ENCODE measurements at places on chromosomes 4 and X.

GRCh38 chr4:87330761-87331160, 8.1 kb upstream of the HSD17B13 start:
- DNase-seq: no peak

- no peak for DNase-seq
Measured at GRCh38 chr4:78863991-78864390, 75.2 kb downstream of the PAQR3 start.

GRCh38 chr4:73435984-73436383, at the start of gene AFP:
TSS of gene AFP (plus strand) at chr4:73436221. CDS start at chr4:73436263, 42 bp downstream.
- DNase-seq: no peak

DNA sequence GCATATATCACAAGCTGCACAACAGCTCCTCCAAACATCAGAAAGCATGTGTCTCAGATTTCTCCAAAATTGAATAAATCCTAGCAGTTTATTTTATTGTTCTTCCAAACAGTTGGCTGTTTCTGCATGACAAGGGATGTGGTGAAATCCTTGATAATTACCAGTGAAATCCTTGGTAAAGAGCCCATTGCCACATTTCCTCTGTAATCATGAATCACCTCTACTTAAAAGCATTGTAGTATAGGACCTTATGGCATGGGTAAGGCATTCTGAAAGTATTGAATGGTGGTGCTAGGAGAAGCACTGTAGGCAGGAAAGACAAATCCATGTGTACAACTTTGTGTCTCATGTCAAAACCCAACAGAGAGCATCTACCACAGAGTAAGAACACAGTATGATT, 135.8 kb upstream of the NDST3 start:
- DNase-seq: peak; percentile 16

DNA sequence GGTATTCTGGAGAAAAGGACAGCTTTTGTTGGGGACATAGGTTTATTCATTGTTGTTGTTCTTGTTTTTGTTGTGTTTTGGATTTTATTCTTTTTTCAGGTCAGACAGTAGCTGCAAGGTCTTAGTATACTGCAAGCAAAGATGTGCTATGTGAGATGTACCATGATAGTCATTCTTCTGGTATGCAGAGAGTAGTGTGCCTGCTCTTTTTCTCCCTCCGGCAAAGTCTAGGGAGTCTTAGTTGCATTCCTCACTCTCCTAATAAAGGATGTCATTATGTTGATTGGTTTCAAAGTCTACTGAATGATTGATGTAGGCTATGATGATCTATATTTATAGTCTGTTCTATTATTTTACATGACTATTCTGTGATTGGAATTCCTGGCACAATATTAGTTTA, 119.9 kb upstream of the POF1B start:
- DNase-seq: no peak

GRCh38 chrX:84186603-84187532, 1.1 kb downstream of the RPS6KA6 start:
- no peak for DNase-seq

DNA sequence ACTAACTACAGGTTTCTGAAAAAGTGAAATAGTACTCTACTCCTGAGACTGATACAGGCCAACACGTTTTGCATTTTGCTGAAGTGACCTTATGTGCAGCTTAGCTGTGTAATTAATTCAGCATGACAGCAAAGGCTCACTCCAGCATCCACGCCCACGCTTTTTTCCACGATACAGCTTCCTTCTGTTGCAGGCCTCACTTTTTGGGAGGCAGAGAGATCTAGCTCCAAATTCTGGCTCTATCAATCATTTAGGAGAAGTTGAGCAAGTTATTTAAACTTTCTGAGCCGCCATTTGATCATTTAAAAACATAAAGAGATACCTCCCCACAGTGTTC, 160.3 kb downstream of the AFAP1 start:
- no peak for DNase-seq

DNA sequence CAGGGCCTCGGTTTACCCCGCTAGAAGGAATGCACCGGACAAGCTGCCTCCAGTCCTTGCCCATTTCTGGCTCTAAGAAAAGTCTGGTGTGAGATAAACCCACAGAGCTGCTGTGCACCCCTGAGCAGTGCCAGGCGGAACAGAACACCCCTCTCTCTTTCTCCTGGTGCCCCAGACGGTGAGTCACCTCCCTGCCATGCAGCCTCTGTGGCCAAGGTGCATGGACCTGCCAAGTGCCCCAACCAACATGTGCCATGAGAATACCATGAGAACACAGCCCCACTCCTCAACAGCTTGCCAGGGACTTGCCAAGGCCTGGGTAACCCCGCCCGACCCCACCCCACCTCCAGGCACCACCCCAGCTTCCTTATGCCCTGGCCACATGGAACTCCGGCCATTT, 47.7 kb upstream of the MAN2B2 start:
- no peak for DNase-seq

DNA sequence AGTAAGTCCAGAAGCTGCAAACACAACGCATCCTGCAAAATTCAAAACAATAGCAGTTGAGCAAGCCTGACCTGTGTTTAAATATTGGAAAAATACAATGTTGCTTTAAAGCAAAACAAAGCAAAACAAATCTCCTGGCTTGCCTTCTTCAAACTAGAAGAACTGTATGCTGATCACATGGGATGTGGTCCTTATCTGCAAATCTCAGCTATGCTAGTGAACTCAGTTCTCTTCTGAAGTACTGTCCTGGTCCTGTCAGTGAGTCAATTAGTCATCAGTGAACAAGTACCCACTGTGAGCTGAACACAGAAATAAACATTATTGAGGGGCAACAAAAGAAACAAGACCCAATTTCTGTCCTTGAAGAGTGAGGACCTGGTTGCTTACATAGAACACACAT, 522.5 kb downstream of the SMARCA1 start:
- no peak for DNase-seq

DNA sequence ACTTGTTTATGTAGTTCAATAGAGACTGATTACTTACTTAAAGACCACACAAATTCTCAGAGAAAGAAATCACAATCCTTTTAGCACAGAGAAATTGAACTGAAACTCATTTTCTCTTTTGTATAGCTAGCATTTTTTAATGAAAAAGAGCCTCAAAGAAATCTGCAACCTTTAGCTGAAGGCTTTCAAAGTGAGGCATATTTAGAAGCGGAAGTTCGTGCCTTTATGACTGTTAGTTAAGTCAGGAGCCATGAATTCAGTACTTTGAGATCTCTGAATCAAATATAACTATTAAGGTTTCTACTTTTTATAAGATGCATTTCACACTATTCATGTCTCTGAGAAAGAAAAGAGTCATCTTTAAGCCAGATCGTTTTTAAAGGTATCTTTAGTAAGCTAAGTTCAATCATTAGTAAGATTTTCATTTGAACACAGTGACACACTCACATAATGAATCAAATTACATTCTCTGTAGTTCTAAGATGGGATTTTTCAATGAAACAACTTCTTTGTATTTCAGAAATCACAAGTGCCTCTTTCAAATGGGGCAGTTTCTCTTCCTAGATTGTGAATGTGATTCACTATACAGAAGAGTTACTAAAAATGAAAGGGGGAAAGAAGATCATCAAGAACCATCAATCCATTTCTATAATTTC, 61.4 kb downstream of the SMARCA1 start:
- no peak for DNase-seq

DNA sequence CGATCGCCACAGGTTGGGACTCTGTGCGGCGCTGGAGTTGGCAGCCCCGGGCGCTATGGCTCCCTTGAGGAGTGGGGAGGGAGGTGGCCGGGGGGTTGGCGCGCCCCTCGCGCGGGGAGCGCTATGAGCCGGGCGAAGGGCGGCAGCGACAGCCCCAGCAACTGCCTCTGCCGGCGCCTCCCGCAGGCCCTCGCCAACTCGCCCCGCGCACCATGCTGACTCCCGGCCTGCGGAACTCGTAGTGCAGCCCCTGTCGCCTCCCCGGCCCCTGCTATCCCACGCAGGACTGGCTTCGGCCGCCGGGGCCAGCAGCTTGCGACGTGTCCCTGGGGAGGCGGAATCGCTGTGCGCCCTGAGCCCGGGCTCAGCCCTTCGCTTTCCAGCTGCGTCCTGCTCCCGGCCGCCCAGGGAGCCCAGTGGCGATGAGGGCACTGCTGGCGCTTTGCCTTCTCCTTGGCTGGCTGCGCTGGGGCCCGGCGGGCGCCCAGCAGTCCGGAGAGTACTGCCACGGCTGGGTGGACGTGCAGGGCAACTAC, 415 bp downstream of the SHISA3 start:
- no peak for DNase-seq

- DNase-seq: no peak
Measured at GRCh38 chrX:40173143-40174000, 75.6 kb upstream of the BCOR start.

DNA sequence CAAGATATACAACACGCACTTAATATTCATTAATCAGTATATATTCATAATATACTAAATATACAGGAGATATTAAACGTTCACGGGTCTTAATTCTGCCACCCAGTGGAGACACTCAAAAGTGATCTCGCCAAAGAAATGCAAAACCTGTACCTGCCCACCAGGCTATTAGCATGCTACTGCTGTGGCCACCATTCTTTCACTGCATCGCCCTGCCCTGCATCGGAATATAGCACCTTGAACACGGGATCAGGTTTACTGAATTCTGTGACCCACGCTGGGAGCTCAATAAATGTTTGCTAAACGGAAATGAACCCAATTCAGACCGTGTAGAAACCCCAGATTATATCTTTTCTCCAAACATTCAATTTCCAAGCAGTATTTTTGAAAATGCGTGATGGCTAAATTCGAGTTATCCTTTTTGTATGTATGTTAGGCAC, 840 bp upstream of the CLCN3 start:
- DNase-seq: no peak

DNA sequence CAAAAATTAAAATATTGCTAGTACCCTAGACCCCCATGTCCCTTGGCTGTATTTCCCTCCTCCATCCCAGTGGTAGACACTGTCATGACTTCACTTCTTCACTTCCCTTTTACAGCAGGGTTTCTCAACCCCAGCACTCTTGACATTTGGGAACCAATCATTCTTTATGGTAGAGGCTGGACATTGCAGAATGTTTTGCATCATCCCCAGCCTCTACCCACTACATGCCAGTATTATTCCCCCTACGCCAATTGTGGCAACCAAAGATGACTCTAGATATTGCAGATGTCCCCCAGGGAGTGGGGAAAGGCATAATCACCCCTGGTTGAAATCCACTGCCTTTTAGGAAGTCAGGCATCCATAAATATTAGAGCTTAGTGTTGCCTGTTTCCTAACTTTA, 138.6 kb downstream of the AMELX start:
- DNase-seq: no peak

- DNase-seq: no peak
Measured at GRCh38 chr4:55356991-55357461, 11.0 kb downstream of the SRD5A3 start.

DNA sequence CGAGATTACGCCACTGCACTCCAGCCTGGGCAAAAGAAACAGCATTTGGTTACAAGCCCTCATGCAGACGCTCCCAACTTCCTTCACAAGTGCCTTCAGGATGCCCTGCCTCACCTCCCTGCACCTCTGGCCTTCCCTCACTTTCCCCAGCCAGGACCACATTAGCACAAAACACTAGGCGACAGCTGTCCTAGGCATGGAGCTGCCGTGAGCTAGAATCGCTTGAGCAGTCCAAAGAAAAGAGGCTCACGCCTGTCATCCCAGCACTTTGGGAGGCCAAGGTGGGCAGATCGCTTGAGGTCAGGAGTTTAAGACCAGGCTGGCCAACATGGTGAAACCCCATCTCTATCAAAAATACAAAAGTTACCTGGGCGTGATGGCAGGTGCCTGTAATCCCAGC, 15.8 kb downstream of the RNF212 start:
- no peak for DNase-seq

DNA sequence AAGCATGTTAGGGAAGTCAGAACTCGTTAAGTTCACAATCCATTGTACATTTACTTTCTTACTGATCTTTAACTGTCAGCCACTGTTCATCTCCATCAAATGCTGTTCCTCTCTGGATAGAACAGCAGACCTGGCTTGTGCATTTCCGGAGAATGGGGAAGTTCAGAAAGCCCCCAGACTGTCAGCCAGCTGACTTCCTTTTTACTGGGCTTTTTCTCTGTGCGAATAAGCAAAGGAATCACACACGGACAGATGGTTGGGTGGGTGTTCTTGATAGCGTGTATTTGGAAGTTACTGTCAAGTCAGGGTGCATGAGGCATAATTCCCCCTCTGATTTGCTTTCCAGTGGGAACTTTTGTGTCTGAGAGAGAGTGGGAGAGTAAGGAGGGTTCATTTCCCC, 56.8 kb downstream of the TSPAN7 start:
- DNase-seq: no peak

DNA sequence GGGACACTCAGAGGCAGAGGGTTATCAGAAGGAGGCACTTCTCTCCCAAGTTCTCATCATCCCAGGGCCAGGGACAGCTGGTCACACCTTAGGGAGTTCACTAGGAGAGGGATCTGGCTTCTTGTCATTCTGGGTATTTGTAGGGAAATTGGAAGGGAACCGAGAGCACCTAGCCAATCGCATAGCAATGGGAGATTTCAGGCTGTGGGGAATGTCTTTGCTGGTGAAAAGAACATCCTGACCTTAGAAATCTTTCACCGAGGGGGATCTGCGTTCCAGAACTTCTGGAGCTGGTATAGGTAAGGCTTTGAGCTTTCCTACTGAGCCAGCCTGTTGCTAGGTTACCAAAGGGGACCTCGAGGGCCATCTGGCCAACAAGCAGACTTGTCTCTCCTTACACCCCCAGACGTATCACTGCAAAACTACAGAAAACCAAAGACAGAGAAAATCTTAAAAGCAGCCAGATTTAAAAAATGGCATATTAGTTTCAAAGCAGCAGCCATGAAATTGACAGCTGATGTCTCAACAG, 6.8 kb downstream of the HTT-AS start:
- no peak for DNase-seq

- DNase-seq: no peak
Measured at GRCh38 chr4:85318415-85318814, 156.5 kb upstream of the ARHGAP24 start.

DNA sequence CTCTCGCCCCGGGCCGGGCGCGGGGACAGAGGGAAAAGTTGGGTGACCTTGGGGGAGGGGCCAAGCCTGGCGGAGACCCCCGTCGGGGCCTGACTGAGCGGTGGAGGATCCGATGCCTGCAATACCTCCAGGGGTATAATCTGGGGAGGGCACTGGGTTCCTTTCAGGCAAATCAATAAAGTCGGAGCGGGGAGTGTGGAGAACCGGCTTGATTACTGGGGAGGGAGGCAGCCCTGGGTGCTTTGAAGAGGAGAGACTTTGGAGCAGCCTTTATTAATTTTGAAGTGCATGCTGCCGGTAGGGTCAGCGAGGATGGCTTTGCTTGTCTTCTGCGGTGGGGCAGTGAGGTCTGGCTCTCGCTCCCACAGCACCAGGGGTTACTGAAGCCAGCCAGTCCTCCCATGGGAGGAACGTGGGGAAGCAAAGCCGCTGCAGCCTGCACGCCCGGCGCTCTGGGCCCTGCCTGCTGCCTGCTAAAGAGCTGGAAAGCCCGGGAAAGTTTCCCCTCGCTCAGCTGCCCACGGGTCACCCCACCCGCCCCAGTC, 403 bp upstream of the LGI2 start:
- DNase-seq: no peak

DNA sequence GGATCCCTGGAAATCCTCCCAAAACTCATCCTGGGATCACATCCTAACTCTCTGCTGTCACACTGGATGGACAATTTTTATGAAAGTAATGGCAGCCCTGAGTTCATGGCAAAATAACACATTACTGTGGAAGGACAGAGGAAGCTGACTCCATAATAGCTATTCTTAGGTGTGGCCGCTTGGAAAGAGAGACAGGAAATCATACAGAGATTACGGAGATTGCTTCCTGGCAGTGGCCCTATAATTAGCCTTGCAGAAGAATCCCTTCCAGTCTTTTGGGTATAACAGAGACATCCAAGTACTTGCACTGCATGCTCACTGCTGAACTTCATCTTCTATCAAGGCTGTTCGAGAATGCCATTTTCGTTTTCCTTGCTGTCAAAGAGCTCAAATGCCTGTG, 133.1 kb upstream of the VCX start:
- no peak for DNase-seq

- DNase-seq: no peak
Measured at GRCh38 chr4:169340834-169341233, 70.1 kb upstream of the SH3RF1 start.

Measured in fibroblast of skin of left quadriceps (primary cell).